ENCODE measurements at places on chromosomes 7 and 10. TPM values are rescaled to one million over a fixed set of nuclear protein-coding genes. Genes with fewer than 3 reads are reported as not detected.
A peak's percentile ranks its signal among the peaks of the same experiment; 100 is the strongest.

- no peak for DNase-seq
Observed at GRCh38 chr7:77579797-77580196, 42.7 kb downstream of the PTPN12 start.

GRCh38 chr10:47164126-47164799, 135.7 kb upstream of the GDF10 start:
- DNase-seq: peak; percentile 67

GRCh38 chr7:28957751-28958234, 337 bp downstream of the TRIL start:
- DNase-seq: no peak

DNA sequence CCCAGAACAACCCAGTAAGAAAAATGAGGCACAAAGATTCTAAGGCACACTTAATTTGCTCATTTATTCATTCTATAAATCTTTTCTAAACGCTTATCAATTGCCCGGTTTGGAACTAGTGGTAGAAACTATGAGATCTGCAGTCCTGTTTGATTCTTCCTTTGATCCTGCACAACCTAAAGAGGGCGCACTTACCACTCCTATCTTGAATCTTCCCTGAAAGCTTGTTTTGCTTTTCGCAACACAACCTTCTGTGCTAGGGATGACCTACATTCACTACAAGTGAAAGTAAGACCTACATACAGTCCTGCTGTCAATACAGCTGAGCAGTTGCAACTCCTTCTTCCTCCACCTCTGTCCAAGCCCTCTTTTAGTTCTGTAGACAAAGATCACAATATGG, 12.6 kb upstream of the ARL4A start:
- DNase-seq: no peak

DNA sequence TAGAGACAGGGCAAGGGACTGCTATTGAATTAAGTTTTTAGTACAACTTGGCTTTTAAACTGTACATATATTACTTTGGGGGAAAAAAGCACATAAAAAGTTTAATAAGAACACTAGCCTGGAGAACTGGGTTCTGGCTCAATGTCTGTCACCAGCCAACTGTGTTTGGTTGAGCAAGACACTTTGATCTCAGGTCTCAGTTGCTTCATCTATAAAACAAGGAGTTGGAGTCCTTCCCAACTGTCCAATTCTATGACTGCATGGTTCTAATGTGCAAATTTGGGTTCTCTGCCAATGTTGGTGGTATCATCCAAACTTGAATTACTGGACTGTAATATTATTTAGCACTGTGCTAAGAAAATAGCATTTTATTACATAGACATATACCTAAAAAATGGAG, 50.3 kb downstream of the ATXN7L1 start:
- no peak for DNase-seq

Gene CYP3A4
- total RNA-seq: not detected

DNA sequence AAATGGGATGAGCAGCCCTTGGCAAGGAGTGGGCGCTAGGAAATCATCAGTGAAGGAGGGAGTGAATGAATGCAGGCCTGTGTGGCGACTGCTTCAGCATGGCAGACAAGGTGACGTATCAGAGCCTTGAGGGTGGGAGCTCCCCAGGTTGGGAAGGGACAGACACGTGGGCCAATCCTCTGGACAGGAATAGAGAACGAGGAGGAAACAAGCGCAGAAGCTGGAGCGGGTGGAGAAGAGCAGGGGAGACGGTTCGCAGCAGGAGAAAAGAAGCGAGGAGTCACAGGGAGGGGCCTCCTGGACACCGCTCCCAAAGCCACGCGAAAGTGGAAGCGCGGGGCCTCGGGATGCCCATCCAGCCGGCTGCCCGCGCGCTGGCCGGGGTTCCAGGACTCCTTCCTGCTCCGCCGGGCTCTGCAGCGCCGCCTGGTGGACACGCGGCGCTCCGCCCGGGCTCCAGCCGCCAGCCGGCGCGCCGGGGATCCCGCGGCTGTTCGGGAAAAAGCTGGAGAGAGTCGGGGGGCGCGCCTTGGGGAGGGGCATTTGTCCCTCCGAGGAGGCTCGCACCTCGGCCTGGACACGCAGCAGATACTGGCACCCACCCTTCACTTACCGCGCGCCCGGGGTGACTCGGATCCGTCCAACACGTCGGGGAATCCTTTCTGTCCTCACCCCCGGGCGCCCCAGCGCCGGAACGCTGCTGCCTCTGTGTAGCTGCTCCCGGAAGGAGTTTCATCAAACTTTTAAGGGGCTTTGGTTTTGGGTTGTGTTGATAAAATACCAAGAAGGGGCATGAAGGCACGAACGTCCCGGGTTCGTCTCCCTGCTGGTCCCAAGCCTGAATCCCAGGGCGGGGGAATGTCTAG, 6.3 kb downstream of the ZNF503 start:
- DNase-seq: no peak

Gene FLNC
- 31.9 TPM for total RNA-seq

DNA sequence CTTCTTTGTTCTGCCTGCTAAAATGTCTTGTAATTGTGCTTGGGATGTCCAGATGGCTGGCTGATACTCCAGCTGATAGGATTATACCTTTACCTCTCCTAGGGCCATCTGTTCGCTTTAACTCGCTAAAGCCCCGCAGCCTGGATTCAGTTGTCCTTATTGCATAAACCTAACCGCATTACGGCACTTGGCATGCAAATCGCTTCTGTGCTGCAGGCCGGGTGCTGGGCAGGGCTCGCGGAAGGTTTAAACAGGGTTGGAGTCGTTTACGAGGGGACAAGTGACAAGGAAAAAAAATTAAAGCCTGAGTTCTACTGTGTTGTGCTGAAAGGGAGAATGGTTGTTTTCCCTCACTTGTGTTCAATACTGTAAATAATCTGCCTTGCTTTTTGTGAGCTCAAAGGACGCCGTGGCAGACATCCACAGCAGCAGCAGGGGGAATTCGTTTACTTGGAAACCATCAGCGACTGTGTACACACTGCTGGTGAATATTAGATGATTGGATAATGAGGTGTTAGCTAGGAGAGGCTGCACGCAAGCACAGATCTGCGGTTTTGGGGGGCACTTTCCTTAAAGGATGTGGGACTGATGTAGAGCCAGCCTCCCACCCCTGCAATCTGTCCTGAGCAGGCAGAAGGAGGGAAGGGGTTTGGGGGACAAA, 93.0 kb downstream of the EBF3 start:
- DNase-seq: no peak

All from vagina (tissue), 2 donors.